ENCODE measurements at places on chromosomes 5 and 9.

- no peak for DNase-seq
These were observed 236.6 kb upstream of the ACTBL2 start for GRCh38 chr5:57719216-57719615.

- no peak for DNase-seq
These were observed 4.7 kb downstream of the PDLIM4 start for GRCh38 chr5:132261881-132262845.

GRCh38 chr5:65797481-65797880, 75.5 kb downstream of the NLN start:
- no peak for DNase-seq

- DNase-seq, result no peak
These were observed 95.1 kb downstream of the ANXA2R start for GRCh38 chr5:42944989-42945388.

- DNase-seq, result no peak
These were observed 243.3 kb downstream of the SEC61B start for GRCh38 chr9:99465231-99465907.
